Smooth muscle cell of bladder (primary cell): ENCODE measurements at places on chromosomes 3 and 15. TPM values are rescaled to one million over a fixed set of nuclear protein-coding genes. Genes with fewer than 3 reads are reported as not detected.

FGD5 gene
- 0.14 and 0.37 TPM in 2 replicates for total RNA-seq

SLC2A2 gene
- total RNA-seq: 0.09 TPM in 1 of 2 replicates, not detected in the other

MOBP gene
- 2.3 TPM in 1 of 2 replicates, not detected in the other for total RNA-seq

FSD2 gene
- total RNA-seq: not detected in 2 replicates

SYNPR gene
- not detected in 2 replicates for total RNA-seq

WNT5A gene
- 4.4 and 35.6 TPM in 2 replicates for total RNA-seq

DNAJA4 gene
- total RNA-seq: 1.00 and 3.5 TPM in 2 replicates

NMNAT3 gene
- 0.28 and 0.74 TPM in 2 replicates for total RNA-seq

FBXL2 gene
- 7.3 and 9.8 TPM in 2 replicates for total RNA-seq

SPTSSB gene
- not detected in 2 replicates for total RNA-seq

FOXB1 gene
- total RNA-seq: not detected in 2 replicates

BFSP2 gene
- not detected in 2 replicates for total RNA-seq

KIF23 gene
- 6.7 and 9.7 TPM in 2 replicates for total RNA-seq

C2CD4A gene
- total RNA-seq: not detected in 2 replicates

SUCNR1 gene
- total RNA-seq: 0.14 and 0.37 TPM in 2 replicates

GOLGA8R gene
- total RNA-seq: 2.1 and 3.1 TPM in 2 replicates

VGLL3 gene
- total RNA-seq: 29.3 and 33.4 TPM in 2 replicates

CLDN18 gene
- not detected in 2 replicates for total RNA-seq

SLCO2A1 gene
- under 0.01 TPM in 2 replicates for total RNA-seq

CCDC80 gene
- total RNA-seq: 393 and 1,612 TPM in 2 replicates

ATP13A5 gene
- total RNA-seq: not detected in 2 replicates

PIGZ gene
- total RNA-seq: 2.1 and 2.6 TPM in 2 replicates

GPR160 gene
- total RNA-seq: 0.14 and 0.28 TPM in 2 replicates
